CD8-positive, alpha-beta T cell (primary cell): ENCODE measurements at places on chromosomes 3 and 15.

- DNase-seq: no peak
These were observed 309.6 kb upstream of the TLE3 start for GRCh38 chr15:70407336-70407670.

DNA sequence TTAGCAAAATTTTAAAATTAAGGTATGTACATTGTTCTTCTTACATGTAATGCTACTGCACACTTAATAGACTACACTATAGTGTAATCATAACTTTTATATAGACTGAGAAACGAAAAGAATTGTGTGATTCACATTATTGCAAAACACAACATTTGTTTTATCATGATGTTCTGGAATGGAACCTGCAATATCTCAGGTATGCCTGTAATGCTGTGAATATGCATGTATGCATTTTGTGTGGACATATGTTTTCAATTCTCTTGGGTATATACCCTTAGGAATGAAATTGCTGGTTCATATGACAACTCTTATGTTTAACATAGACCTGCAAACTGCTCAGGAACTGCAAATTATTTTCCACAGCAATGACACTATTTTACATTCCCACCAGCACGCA, 38.6 kb upstream of the TJP1 start:
- no peak for DNase-seq

DNA sequence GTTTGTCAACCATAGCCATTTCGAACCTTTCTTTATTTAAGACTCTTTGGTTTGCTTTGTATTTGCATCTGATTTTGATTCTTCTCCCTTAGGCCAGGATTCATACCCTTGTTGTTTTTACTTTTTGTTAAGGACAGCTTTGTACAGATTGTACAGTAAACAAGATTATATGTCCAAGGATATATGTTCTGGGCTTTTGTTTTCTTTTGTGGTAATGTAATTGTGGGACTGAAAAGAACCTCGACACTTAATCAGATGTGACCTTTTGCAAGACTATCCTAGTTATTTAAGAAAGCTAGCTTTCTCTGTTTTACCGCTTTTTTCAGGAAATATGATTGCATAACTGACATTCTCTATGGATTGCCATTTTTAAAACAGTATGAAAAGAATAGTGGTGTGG, 67.0 kb upstream of the SAMMSON start:
- no peak for DNase-seq

- DNase-seq: no peak
These were observed 8.5 kb downstream of the CRBN start for GRCh38 chr3:3170998-3171397.

- no peak for DNase-seq
These were observed 3.4 kb downstream of the CD96 start for GRCh38 chr3:111545349-111545748.

- no peak for DNase-seq
These were observed 6.3 kb downstream of the PXYLP1 start for GRCh38 chr3:141237701-141238521.

- no peak for DNase-seq
These were observed 170.3 kb downstream of the CHDH start for GRCh38 chr3:53675942-53676341.

DNA sequence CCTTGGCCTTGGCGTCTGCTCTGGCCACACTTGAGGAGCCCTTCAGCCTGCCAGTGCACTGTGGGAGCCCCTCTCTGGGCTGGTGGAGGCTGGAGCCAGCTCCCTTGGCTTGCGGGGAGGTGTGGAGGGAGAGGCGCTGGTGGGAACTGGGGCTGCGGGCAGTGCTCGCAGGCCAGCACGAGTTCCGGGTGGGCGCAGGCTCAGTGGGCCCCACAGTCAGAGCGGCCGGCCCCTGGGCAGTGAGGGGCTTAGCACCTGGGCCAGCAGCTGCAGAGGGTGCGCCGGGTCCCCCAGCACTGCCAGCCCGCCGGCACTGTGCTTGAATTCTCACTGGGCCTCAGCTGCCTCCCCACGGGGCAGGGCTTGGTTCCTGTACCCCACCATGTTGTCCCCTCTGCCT, 68.7 kb upstream of the KCNAB1 start:
- no peak for DNase-seq
